Left renal cortex interstitium (tissue), 4 donors: ENCODE measurements at places on chromosomes 5 and 9.

GRCh38 chr9:121654499-121655140, 3.2 kb downstream of the DAB2IP start:
- DNase-seq, result no peak

- no peak for DNase-seq
Observed at GRCh38 chr5:131595088-131596033, 39.7 kb downstream of the RAPGEF6 start.

DNA sequence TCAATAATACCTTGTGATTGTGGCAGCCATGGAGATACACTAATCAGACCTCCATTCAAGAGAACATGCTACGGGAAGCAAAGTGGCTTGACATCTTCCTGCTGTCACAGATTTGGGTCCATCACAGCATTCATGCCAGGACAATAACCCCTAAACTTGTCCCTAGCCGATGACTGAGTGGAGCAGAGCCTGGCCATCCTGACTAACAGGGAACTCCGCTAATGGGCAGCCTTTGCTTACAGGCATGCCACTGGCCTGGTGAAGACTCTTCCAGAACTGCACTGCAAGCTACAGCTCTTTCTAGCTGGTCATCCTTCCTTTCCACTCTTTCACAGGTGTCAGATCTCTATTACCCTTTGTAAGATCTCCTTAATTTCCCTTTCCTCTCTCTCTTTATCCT, 16.0 kb downstream of the FAM174A start:
- DNase-seq, result no peak

- DNase-seq, result no peak
Observed at GRCh38 chr9:107158321-107158720, 124.8 kb upstream of the RAD23B start.

DNA sequence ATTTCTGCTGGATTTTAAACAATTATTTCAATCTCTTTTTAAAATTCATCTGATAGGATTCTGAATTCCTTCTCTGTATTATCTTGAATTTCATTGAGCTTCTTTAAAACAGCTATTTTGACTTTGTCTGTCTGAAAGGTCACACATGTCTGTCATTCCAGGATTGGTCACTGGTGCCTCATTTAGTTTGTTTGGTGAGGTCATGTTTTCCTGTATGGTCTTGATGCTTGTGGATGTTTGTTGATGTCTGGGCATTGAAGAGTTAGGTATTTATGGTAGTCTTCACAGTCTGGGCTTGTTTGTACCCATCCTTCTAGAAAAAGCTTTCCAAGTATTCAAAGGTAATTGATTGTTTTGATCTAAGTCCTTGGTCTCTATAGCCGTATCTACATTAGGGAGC, 39.1 kb downstream of the DENND4C start:
- DNase-seq, result no peak

DNA sequence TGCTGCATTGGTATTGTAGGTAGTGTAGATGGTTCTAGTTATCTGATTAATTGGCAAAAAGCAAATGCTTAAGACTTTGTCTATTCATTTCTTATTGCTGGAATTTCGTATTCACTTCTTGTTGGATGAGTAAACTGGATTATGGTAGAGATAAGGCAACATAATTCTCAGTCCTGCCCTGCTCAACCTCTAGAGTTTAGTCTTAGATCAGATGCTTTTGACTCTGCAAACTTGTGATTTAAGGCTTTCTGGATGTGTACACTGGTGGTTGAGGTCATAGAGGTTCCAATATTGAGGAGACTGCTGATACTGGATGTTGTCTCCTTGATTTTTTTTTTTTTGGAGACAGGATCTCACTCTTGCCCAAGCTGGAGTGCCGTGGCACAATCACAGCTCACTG, 35.0 kb downstream of the KIF2A start:
- no peak for DNase-seq

- DNase-seq, result no peak
Observed at GRCh38 chr5:174698156-174698555, 26.2 kb upstream of the MSX2 start.

GRCh38 chr5:106637275-106637674, 1033.5 kb downstream of the EFNA5 start:
- DNase-seq, result no peak

DNA sequence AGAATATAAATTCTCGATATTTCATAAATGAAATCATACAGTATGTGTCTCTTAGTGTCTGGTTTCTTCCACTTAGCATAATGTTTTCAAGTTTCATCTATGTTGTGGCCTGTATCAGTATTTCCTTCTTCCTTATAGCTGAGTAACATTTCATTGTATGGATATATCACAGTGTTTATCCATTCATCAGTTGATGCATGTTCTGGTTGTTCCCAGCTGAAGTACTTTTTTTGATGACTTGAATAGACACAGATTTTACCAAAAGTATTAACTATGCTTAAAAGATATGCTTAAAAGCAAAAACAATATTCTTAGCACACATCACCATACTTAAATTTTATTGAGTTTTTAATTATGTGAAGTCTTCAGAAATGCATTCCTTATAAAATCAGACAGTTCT, 12.7 kb downstream of the RAB14 start:
- no peak for DNase-seq

DNA sequence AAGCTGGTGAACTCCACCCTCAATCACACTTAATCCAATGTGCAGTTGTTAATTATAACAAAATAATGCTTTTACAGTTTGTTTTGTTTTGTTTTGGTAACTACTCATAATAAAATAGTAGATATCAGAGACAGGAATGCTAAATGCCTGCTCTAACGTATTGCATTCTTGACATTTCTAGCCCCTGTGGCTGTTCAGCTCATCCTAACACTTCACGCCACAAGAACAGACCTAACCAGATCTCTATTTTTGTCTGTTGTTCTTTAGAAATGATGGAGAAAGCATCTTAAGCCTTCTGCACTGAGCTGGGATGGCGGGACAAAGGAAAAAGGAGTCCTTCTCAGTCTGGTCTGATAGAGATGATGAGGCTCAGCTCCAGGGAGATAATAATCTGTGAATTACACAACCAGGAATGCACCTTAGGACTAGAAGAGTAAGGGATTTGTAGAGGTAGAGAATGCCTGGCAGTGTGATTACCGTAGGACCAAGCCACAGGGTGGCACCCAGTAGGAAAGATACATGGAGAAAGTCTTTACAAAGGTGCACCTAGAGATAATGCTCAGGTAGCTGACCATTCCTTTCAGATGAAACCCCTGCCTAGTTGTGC, 628.8 kb downstream of the PDE4D start:
- DNase-seq, result no peak

- DNase-seq, result no peak
Observed at GRCh38 chr9:94875300-94876020, 149.0 kb downstream of the AOPEP start.

- DNase-seq, result no peak
Observed at GRCh38 chr9:29798599-29798998, 2225.3 kb upstream of the C9orf72 start.

GRCh38 chr5:134576386-134577021, 51.0 kb downstream of the JADE2 start:
- DNase-seq, result no peak

DNA sequence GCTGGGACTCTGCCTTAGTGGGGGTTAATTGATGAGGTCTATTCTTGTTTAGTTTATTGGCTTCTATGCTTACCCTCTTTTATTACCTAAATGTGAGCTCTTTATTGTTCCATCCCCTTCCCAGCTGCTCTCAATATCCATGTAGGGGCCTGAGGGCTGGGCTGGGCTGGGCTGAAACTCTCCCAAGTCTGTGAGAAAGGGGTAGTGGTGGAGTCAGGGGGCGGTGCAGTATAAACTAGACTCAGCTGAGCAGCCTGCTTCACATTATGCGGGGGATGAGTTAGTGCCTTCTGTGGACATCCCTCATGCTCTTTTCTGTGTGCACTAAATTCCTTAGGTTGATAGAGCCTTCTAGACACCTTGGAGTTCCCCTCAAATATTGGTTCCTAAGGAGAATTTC, 451.8 kb upstream of the PTGER4 start:
- no peak for DNase-seq

GRCh38 chr5:80156156-80156555, 99.7 kb downstream of the SERINC5 start:
- peak; percentile 43 for DNase-seq

GRCh38 chr9:117768750-117769395, 64.7 kb downstream of the TLR4 start:
- DNase-seq, result no peak

DNA sequence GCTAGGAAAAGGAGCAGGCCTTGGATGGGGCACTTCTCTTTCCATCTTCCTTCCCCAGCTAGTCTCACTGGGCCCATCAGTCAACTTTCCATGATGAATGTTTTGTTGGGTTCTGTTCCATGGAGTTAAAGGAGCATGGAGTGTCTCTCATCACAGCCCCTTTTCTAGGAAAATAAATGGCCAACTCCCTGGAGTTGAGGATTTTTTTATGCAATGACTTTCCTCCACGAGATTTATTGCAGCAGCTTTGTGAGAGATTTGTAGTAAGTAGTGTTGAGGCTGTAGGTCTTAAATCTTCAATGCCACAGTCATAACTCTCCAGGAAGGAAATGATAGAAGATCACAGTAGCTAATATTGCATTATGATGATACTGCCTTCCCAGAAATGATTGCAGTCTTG, 45.6 kb upstream of the SLC44A1 start:
- no peak for DNase-seq

DNA sequence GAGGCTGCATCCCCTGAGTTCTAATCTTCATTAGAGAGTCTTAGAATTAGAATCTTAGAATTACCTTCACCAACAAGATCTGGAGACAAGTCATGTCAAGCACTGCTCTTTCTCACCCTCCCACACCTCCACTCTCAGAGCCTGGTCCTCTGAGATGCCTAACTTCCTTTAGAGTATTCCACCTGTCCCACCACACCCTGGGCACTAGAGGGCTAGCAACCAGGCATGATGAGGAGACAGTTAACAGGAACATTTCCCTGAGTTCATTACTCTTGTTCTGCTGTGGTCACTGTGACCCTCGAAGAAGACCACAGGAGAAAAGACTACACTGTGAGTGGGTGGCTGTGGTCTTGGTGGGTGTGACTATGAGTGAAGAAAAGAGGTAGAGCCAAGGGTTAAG, 25.2 kb upstream of the MAP1B start:
- DNase-seq, result no peak

- no peak for DNase-seq
Observed at GRCh38 chr5:142981886-142982820, 212.0 kb downstream of the ARHGAP26 start.

- DNase-seq, result no peak
Observed at GRCh38 chr5:177367981-177368868, 10.5 kb downstream of the RGS14 start.

GRCh38 chr9:129394886-129395279, 216.8 kb upstream of the IER5L start:
- DNase-seq, result no peak

GRCh38 chr5:71973563-71973962, 133.7 kb upstream of the MAP1B start:
- DNase-seq, result no peak

- no peak for DNase-seq
Observed at GRCh38 chr9:72539824-72540347, 18.5 kb downstream of the TMC1 start.

- DNase-seq, result no peak
Observed at GRCh38 chr5:136192526-136193321, at the start of gene SMIM32. Gene SMIM32 (minus strand): TSS chr5:136193162. CDS start chr5:136192524, 638 bp downstream.

GRCh38 chr9:69798744-69799143, 21.9 kb upstream of the CFAP95 start:
- DNase-seq, result no peak
